ENCODE measurements at places on chromosomes 11 and 22. TPM values are rescaled to one million over a fixed set of nuclear protein-coding genes. Genes with fewer than 3 reads are reported as not detected.

The WNT7B gene
- 3.5 TPM for total RNA-seq

The MYO7A gene
- total RNA-seq = 0.97 TPM

The FOXR1 gene
- total RNA-seq = not detected

The PRG3 gene
- not detected for total RNA-seq

The DENND6B gene
- 7.8 TPM for total RNA-seq

The C22orf15 gene
- 3.0 TPM for total RNA-seq

The PGA4 gene
- 0.41 TPM for total RNA-seq

The RCOR2 gene
- total RNA-seq = 70.6 TPM

The RAB36 gene
- 2.1 TPM for total RNA-seq

The PITPNM1 gene
- 32.8 TPM for total RNA-seq

The AIFM3 gene
- total RNA-seq = 4.3 TPM

The CHRNA10 gene
- total RNA-seq = 0.21 TPM

The TMPRSS13 gene
- 0.22 TPM for total RNA-seq

The TRIM29 gene
- 0.11 TPM for total RNA-seq

The SCN2B gene
- total RNA-seq = 0.37 TPM

The PES1 gene
- total RNA-seq = 54.4 TPM

The CLCF1 gene
- 3.7 TPM for total RNA-seq

The C1QTNF4 gene
- total RNA-seq = 0.39 TPM

The MRGPRF gene
- total RNA-seq = 0.56 TPM

The OR2AG1 gene
- not detected for total RNA-seq

The AGBL2 gene
- 3.7 TPM for total RNA-seq

The CARS1 gene
- total RNA-seq = 22.3 TPM

The APOL4 gene
- 0.82 TPM for total RNA-seq

The SLCO2B1 gene
- 0.12 TPM for total RNA-seq

The TEAD1 gene
- total RNA-seq = 93.8 TPM

The KCNK4 gene
- not detected for total RNA-seq

The PARVG gene
- total RNA-seq = not detected

The OR8G1 gene
- not detected for total RNA-seq

The NCR3LG1 gene
- 0.74 TPM for total RNA-seq

The PMM1 gene
- total RNA-seq = 13.5 TPM

The OR56A1 gene
- 0.87 TPM for total RNA-seq

The NECTIN1 gene
- 27.4 TPM for total RNA-seq

The CD3E gene
- not detected for total RNA-seq
